T-helper 17 cell (primary cell): ENCODE measurements at places on chromosomes 6 and 20. TPM values are rescaled to one million over a fixed set of nuclear protein-coding genes. Genes with fewer than 3 reads are reported as not detected.

- no peak for DNase-seq
- H3K36me3 ChIP-seq, result peaks cover 3% of the 10 kb centered on the region
- no peak overlapping the region for H3K27ac ChIP-seq
- no peaks in the 10 kb centered on the region for H3K4me1 ChIP-seq
Measured at GRCh38 chr20:48142516-48142773, 357.2 kb upstream of the SULF2 start.

GRCh38 chr6:12806136-12806535, 89.6 kb downstream of the PHACTR1 start:
- H3K27ac ChIP-seq, result no peak overlapping the region
- H3K27me3 ChIP-seq, result peaks cover 34% of the 10 kb centered on the region
- no peak for DNase-seq
- no peaks in the 10 kb centered on the region for H3K4me1 ChIP-seq
- H3K4me3 ChIP-seq, result no peak overlapping the region

- H3K4me3 ChIP-seq, result peak overlapping the region; percentile 5
- DNase-seq, result no peak
- no peaks in the 10 kb centered on the region for H3K36me3 ChIP-seq
- H3K27ac ChIP-seq, result peak overlapping the region; percentile 63
Measured at GRCh38 chr6:87922947-87923330, 124.7 kb upstream of the SPACA1 start.

DNA sequence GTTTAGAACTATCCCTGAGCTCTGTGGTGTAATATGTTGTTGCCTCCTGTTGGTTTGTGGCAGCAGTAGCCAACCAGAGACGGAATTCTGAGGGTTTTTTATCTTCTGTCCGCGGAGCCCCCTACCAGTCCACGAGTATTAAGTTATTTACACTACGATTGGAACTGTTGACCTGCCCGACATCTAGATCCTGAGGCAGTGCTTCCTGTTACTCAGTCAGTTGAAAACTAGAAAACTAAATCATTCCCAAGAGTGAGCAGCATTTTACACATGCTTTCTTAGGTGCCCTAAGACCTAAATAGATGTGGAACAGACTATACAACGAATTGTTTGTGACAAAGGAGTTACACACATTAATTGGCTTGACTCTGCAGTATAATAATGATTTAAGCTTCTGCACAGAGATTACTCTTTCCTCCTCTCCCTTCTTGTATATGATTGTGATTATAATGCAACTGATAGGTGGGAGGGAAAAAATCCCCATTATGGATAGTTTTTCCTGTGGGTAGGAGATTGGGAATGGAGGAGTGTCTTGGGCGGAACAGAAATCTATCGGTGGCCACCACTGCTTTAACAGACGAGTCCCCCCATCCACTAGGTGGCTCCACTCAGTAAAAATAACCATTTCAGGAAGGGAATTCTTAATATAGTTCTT, 1.7 kb downstream of the LOC128125822 start:
- H3K4me3 ChIP-seq, result peak overlapping the region; percentile 95
- H3K27me3 ChIP-seq, result no peaks in the 10 kb centered on the region
- no peak for DNase-seq
- H3K36me3 ChIP-seq, result no peaks in the 10 kb centered on the region
- H3K4me1 ChIP-seq, result peaks cover 24% of the 10 kb centered on the region

- H3K27ac ChIP-seq, result peak overlapping the region; percentile 81
- no peak for DNase-seq
- H3K27me3 ChIP-seq, result peaks cover 14% of the 10 kb centered on the region
- H3K4me3 ChIP-seq, result peak overlapping the region; percentile 80
Measured at GRCh38 chr20:19938421-19939090, 78.6 kb upstream of the NAA20 start.

DNA sequence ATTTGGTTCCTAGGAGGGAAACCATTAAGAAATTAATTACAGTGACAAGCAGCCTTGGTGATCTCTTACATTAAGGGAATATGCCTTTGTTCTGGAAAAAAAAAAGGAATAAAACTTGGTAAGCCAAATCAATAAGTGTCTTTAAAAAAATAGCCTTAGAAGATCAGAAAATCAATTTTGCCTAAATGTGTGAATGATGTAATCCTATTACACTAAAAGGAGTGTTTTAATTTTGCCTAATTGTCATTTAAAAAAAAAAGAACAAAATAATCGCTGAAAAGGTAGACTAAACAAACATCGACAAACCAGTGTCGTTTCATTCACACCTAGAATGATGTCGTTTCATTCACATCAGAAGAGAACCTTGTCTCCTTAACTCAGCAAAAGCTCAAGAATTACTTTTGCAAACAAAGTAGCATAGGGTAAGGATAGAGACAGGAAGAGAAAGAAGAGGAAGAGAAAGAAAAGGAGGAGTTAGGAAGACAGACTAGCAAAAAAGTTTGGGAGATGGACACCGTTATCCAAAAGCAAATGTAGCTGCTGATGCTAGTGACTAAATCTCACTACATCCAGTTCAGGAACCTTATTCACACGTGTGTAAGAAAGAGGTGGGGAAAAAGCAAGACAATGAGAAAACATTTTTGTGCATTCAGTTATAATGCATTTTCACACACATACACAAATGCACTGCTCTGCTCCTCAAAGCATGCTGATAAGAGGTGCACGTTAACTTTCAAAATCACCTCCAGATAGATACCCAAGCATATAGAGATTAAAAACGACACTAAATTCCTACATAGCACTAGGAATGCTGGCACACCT, 60.6 kb downstream of the HIVEP2 start:
- H3K4me3 ChIP-seq, result peak overlapping the region; percentile 95
- DNase-seq, result no peak
- no peaks in the 10 kb centered on the region for H3K27me3 ChIP-seq
- peaks cover 71% of the 10 kb centered on the region for H3K4me1 ChIP-seq
- H3K27ac ChIP-seq, result peak overlapping the region; percentile 99

- no peak overlapping the region for H3K4me3 ChIP-seq
- H3K4me1 ChIP-seq, result no peaks in the 10 kb centered on the region
- peaks cover 3% of the 10 kb centered on the region for H3K36me3 ChIP-seq
- DNase-seq, result no peak
- H3K27me3 ChIP-seq, result no peaks in the 10 kb centered on the region
Measured at GRCh38 chr6:129842881-129843409, 18.2 kb downstream of the TMEM244 start.

- H3K27me3 ChIP-seq, result no peaks in the 10 kb centered on the region
- H3K4me3 ChIP-seq, result no peak overlapping the region
- DNase-seq, result no peak
- no peak overlapping the region for H3K27ac ChIP-seq
Measured at GRCh38 chr20:19435316-19435715, 222.9 kb downstream of the SLC24A3 start.

DNA sequence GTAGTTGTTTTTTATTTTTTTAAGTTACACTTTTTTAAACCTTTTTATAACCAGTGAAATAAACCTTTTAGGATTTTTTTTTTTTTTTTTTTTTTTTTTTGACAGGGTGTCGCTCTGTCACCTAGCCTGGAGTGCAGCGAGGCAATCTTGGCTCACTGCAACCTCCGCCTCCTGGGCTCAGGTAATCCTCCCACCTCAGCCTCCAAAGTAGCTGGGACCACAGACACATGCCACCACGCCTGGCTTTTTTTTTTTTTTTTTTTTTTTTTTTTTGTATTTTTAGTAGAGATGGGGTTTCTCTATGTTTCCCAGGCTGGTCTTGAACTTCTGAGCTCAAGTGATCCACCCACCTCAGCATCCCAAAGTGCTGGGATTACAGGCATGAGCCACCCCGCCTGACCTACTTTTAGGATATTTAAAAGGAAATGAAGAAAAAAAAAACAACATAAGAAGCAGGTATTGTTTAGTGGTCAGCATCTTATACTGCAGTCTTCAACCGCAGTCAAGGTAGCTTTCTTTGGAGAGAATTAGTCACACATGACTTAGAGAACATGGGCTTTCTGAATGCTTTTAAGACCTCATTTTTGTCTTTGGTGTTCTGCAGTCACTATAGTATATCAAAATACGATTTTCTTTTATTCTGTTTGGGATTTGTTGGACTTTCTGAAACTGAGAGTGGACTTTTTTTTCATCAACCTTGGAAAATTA, 1.6 kb downstream of the POLR1H start:
- peaks cover 32% of the 10 kb centered on the region for H3K4me1 ChIP-seq
- H3K27ac ChIP-seq, result peak overlapping the region; percentile 99
- DNase-seq, result no peak
- peak overlapping the region; percentile 96 for H3K4me3 ChIP-seq

DNA sequence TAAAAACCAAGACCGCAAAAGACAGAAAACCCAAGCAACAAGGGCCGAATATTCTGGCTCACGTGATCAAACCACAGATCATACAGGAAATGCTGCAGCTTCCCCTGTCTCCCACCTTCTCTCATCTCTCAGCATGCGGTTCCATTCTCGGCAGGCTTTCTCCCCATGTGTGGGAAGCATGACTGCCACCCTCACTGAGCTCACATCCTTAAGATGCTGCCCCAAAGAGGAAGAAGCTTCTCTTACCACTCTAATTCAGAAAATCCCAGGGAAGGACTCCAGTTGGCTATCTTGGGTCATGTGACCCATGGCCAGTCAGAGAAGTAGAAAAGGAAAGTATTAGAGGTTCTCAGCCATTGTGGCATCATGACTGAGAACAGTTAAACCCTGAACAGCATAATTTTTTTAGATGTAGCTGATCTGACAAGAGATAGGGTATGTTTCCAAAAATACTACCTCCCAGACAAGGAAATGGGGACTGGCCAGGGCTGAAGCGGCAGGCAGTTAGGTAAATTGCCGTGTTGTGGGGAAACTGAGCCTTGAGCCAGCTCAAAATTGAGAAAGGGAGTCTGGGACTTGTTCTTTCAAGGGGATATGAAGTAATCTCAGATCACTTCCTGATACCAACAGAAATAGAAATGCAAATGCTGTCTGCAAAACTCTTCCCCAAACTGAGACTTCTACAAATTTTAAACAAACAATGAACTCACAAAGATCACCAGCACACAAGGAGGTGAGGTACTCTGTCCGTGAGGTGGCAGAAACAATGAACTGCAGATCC, 37.1 kb upstream of the GRM4 start:
- no peaks in the 10 kb centered on the region for H3K27me3 ChIP-seq
- H3K27ac ChIP-seq, result peak overlapping the region; percentile 72
- H3K36me3 ChIP-seq, result no peaks in the 10 kb centered on the region

DNA sequence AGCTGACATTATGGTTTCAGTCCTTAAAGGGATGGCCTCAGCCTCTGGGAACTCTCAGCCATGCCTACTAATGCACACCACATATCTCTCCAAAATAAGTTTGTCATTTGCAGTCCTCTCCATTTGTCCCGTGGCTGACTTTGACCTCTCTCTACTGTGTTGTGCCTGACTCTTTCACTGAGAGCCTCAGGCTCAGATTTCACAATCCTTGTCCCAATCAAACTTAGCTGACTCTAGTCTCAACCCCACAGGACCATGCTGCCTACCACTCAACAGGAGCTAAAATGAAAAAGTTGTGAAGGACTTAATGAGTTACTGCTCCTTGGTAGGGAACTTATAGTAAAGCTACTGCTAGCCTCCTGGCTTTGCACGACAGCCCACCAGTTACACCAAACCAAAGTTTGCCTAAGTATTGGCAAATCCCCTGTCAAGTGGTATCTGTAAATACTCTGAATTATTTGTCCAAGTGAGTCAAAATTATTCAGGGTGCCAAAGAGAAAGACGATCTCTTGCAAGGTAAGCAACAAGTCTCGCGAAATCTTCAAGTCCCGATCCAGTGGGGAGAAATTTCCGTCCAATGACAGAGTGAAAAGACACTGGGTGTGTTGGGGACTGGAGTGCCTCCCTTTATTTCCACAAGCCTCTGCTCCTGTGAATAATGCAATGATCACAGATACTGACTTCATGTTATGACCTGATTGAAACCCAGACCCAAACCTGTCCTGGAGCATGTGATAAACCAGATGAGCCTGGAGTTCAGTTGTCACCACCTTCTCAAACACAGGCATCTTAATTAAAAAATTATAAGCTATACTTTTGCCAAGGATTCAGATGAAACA, 124.4 kb upstream of the FOXQ1 start:
- no peak overlapping the region for H3K4me3 ChIP-seq
- peaks cover 19% of the 10 kb centered on the region for H3K27me3 ChIP-seq
- DNase-seq, result no peak
- H3K4me1 ChIP-seq, result no peaks in the 10 kb centered on the region
- no peaks in the 10 kb centered on the region for H3K36me3 ChIP-seq
- no peak overlapping the region for H3K27ac ChIP-seq

- peaks cover 6% of the 10 kb centered on the region for H3K27me3 ChIP-seq
- no peaks in the 10 kb centered on the region for H3K36me3 ChIP-seq
- H3K27ac ChIP-seq, result no peak overlapping the region
Measured at GRCh38 chr20:18412221-18412901, 54.5 kb downstream of the DZANK1 start.

GRCh38 chr20:16441546-16442164, 131.6 kb downstream of the KIF16B start:
- peaks cover 2% of the 10 kb centered on the region for H3K36me3 ChIP-seq
- H3K27me3 ChIP-seq, result no peaks in the 10 kb centered on the region
- DNase-seq, result no peak
- H3K27ac ChIP-seq, result no peak overlapping the region

- no peaks in the 10 kb centered on the region for H3K4me1 ChIP-seq
- no peak overlapping the region for H3K27ac ChIP-seq
- no peak for DNase-seq
- no peaks in the 10 kb centered on the region for H3K36me3 ChIP-seq
Measured at GRCh38 chr6:32382757-32383420, 11.2 kb upstream of the TSBP1 start.

- no peaks in the 10 kb centered on the region for H3K36me3 ChIP-seq
- H3K4me3 ChIP-seq, result no peak overlapping the region
- DNase-seq, result no peak
- peaks cover 22% of the 10 kb centered on the region for H3K4me1 ChIP-seq
Measured at GRCh38 chr20:50733644-50734349, 2.4 kb downstream of the PARD6B start.

GRCh38 chr20:17712708-17713107, 12.9 kb downstream of the BANF2 start:
- H3K36me3 ChIP-seq, result peaks cover 4% of the 10 kb centered on the region
- no peaks in the 10 kb centered on the region for H3K4me1 ChIP-seq
- H3K27ac ChIP-seq, result no peak overlapping the region
- peaks cover 22% of the 10 kb centered on the region for H3K27me3 ChIP-seq
- no peak overlapping the region for H3K4me3 ChIP-seq

The TBX18 gene
- total RNA-seq, result not detected

The TBXT gene
- total RNA-seq, result not detected

The TSBP1 gene
- total RNA-seq, result not detected

The TFAP2B gene
- total RNA-seq, result not detected

The GPRC6A gene
- total RNA-seq, result not detected

The NR2E1 gene
- not detected for total RNA-seq

The CCN5 gene
- not detected for total RNA-seq

The CLVS2 gene
- total RNA-seq, result not detected

The HLA-DRB5 gene
- 2.8 TPM for total RNA-seq

The PNRC1 gene
- 671 TPM for total RNA-seq

The MARCKS gene
- 4.0 TPM for total RNA-seq

The PTPRT gene
- not detected for total RNA-seq

The ARMH2 gene
- 2.7 TPM for total RNA-seq
